ENCODE measurements at places on chromosomes 11 and 22. TPM values are rescaled to one million over a fixed set of nuclear protein-coding genes. Genes with fewer than 3 reads are reported as not detected.
A peak's percentile ranks its signal among the peaks of the same experiment; 100 is the strongest.

Gene C22orf42
- total RNA-seq, result 1.6 TPM

DNA sequence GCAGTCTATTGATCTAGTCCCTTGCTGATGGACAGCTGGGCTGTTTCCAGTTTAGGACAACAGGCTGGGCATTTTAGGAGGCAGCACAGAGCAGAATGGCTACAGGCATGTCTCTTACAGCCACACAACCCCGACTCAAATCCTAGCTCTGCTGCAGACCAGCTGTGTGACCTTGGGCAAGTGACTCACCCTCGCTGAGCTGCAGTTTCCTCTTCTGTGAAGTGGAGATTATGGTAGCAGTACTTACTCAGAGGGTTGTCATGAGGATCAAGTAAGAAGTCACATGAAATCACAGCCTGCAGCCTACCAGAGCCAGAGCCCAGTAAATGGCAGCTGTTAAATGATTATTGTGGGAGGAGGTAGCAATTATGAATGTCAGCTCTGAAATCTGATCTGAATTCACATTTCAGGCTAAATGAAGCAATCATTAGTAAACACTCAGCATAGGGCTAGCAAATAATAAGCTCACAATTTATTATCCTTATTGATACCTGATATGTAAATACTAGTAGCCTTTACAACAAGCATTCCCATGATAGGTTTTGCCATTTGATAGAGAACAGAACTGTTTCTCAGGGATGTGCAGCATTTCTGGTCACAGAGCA, 58.9 kb downstream of the MYEOV start:
- DNase-seq, result no peak

- no peak for DNase-seq
Observed at GRCh38 chr22:49905465-49905864, 12.8 kb downstream of the ALG12 start.

GRCh38 chr22:17842386-17842785, 68.1 kb upstream of the BID start:
- DNase-seq, result no peak

Gene IGLL1
- total RNA-seq, result not detected

- DNase-seq, result peak; percentile 30
Observed at GRCh38 chr22:42214633-42215415, 55.6 kb downstream of the TCF20 start.

Gene CHRM1
- total RNA-seq, result not detected

Gene CST6
- not detected for total RNA-seq

GRCh38 chr11:35585416-35585815, 32.8 kb upstream of the FJX1 start:
- DNase-seq, result no peak

GRCh38 chr11:6968816-6969215, 42.6 kb downstream of the ZNF215 start:
- DNase-seq, result no peak

Gene HEPACAM
- 12.4 TPM for total RNA-seq

- DNase-seq, result no peak
Observed at GRCh38 chr11:69250186-69251056, 43.5 kb upstream of the MYEOV start.

GRCh38 chr11:117876341-117877119, at the start of gene FXYD6:
TSS of gene FXYD6 (minus strand) at chr11:117876658. CDS start at chr11:117842776, 33,882 bp downstream.
- DNase-seq, result peak; percentile 78

- DNase-seq, result no peak
Observed at GRCh38 chr11:70063121-70063520, 15.0 kb upstream of the ANO1 start.

DNA sequence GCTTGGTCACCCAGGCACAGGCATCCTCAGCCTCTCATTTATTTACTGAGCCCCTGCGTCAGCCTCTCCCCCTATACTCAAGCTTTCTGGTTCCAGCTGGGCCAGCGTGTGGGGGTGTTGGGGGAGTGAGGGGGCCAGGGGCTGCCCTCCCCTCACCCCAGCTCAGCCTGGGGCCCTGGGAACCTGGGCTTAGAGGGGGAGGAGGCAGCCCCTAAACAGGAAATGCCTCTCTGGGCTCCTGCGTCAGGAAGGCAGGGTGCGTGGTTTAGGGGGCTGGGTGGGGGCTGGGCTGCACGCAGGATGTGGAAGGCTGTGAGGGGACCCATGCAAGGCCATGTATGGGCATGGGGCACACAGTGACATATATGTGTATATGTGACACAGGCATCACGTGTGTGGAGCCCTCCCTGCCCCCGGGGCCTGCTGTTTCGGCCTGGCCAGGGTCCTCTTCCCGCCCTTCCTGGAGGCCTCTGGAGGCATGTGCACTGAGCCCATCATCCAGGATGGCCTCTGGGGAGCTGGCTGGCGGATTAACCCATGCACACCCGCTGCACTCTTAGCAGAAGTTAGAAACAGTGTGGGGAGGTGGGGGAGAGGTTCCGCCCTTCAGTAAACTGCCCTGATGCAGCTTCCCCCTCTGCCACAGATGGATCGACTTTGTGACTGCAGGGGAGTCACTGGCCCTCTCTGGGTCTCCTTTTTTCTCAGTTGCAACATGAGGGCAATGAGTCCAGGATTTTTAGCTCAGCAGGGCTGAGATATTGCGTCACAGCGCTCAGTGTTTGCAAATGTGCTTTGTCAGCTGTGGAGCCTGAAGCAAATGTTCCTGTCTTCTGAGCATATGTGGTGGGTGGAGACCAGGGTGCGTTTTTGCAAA, 1.1 kb upstream of the CD248 start:
- no peak for DNase-seq

GRCh38 chr11:116981266-116981885, 116.9 kb downstream of the SIK3 start:
- no peak for DNase-seq

Gene SYCE3
- total RNA-seq, result not detected

DNA sequence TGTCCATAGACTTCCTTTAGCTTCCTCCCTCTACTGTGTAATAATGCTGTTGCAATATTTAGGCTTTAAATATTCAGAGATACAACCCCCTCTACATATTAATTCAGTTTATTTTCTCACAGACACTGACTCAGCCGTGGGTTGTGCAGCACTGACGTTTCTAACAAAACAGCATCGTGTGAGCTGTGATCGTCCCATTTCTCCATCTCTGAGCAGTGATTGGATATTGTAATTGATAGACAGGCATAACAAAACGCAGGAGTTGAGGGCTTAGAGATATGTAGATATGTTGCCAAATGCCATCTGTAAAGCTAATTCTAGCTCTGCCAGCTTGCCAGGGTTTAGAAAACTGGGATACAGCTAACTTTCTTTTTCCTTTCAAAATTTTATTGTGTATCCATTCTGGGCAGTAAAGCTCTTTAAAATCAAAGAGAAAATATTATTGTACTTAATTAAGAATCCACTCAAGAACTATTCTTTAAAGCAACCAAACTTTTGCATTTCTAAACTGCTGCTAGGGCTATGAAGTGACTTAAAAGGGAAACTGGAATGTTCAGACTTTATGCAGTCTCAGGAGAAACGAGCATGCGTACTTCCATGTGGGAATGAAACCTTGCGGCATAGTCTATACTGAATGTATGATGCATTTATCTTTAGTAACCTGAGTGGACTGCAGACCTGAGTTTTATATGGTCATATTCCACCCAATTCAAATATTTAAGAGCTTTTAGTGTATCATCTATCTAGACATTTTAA, 22.7 kb downstream of the BTBD10 start:
- DNase-seq, result peak; percentile 86

DNA sequence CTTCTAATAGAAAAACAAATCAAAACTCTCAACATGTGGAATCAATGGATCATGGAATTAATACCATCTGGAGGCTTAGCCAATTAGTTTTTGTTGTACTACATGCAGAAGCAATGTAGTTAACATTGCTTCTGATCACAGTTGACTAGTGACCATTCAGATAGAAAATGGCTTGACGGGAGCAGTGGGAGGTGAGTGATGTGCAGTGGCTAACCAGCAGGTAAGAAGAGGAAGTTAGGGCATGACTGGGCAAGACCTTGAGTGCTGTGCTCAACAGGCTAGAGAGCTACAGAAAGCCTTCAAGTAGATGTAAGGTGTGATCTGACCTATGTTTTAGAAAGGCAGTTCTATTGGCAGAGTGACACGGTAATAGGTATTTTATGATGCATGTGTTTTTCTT, 60.7 kb upstream of the ALKBH3 start:
- no peak for DNase-seq

GRCh38 chr22:45105281-45105702, 58.4 kb upstream of the NUP50 start:
- no peak for DNase-seq

DNA sequence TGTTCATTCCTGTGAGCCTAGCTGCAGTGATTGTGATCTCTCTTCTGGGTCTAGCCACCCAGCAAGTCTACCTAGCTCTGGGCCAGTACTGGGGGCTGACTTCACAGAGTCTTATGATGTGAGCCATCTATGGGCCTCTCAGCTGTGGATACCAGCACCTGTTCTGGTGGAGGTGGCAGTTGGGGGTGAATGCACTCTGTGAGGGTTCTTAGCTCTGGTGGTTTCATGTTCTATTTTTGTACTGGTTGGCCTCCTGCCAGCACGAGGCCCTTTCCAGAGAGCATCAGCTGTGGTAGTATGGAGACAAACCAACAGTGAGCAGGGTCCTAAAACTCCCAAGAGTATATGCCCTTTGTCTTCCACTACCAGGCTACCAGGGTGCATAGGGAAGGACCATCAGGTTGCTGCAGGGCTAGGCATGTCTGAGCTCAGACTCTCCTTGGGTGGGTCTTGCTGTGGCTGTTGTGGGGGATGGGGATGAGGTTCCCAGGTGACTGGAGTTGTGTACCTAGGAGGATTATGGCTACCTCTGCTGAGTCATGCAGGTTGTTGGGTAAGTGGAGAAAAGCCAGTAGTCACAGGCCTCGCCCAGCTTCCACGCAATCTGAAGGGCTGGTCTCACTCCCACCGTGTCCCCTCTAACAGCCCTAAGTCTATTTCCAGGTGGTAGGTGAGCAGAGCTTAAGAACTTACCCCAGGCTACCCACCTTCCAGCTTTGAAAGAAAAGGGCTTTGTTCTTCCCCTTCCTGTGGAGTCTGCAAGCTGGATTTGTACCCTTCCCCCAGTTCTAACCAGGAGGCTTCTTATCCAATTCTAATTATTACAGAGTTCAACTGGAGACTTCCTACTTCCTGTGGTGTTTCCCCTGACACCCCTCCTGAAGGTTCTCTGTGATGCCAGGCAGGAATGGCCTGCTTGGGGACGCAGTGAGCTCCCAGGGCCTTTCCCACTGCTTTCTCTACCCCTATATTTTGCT, 250.7 kb downstream of the LUZP2 start:
- DNase-seq, result no peak

DNA sequence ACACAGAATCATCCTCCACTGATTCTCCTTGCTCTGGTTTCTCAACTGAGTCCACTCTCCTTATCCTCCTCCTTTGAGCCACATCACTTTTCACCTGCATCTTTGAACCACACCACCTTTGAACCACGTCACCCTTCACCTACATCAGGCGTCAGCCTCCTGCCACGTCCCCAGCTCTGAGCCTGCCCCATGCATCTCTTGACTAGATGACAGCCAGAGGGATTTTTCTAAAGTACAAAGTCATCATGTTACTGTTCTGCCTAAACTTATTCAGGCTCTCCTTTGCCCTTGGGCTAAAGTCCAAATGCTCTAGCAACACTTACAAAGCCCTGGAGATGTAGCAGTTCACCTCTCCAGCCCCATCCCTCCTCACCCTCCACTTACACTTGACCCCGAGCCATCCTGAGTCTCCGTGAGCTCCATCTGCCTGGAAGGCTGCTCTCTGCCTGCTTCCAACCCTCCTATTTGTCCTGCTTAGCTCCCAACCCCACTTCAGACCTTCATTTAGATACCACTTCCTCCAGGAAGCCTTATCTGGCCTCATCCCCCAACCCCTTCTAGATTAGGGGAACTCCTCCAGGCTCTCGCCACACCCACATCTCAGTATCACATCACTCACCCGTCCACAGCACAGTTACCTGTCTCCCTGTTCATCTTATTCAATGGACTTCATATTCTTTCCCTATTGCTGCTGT, 3.7 kb upstream of the MS4A10 start:
- DNase-seq, result no peak

Gene SEC14L2
- 5.5 TPM for total RNA-seq

GRCh38 chr11:3929649-3930048, 74.2 kb downstream of the STIM1 start:
- no peak for DNase-seq

GRCh38 chr22:25497181-25497641, 67.3 kb upstream of the GRK3 start:
- no peak for DNase-seq

GRCh38 chr11:109894242-109894641, 198.9 kb upstream of the ZC3H12C start:
- DNase-seq, result no peak

Data from cerebellum (tissue), 4 donors.